A549 treated with AZD2906 at 1 μM for 4 hours (cell line): ENCODE measurements at places on chromosomes 4 and X. TPM values are rescaled to one million over a fixed set of nuclear protein-coding genes. Genes with fewer than 3 reads are reported as not detected.

Gene RHOXF2B
- not detected in 5 replicates for total RNA-seq

Gene BLTP1
- total RNA-seq, result 5.1 to 9.6 TPM (median 7.7 TPM) in 5 replicates

Gene RWDD4
- total RNA-seq, result 15.9 to 18.0 TPM (median 16.9 TPM) in 5 replicates

Gene TFDP3
- total RNA-seq, result not detected in 5 replicates

Gene DHRSX
- 41.0 to 49.6 TPM (median 45.3 TPM) in 5 replicates for total RNA-seq

Gene CYTL1
- not detected in 5 replicates for total RNA-seq

Gene HTATSF1
- 47.8 to 67.6 TPM (median 52.3 TPM) in 5 replicates for total RNA-seq

Gene CCDC110
- 0.06 TPM in 1 of 5 replicates, not detected in the others for total RNA-seq

Gene RPL36A
- total RNA-seq, result 2,465 to 3,104 TPM (median 2,471 TPM) in 5 replicates

Gene CNGA1
- 0.06 to 0.09 TPM in 2 of 5 replicates, not detected in the others for total RNA-seq

Gene CTAG2
- not detected in 5 replicates for total RNA-seq

Gene NLGN4X
- 0.02 to 0.03 TPM (median 0.03 TPM) in 3 of 5 replicates, not detected in the others for total RNA-seq

Gene MMRN1
- not detected in 5 replicates for total RNA-seq

Gene MAGEA9B
- 0.06 TPM in 1 of 5 replicates, not detected in the others for total RNA-seq

Gene AMMECR1
- 6.1 to 8.4 TPM (median 7.3 TPM) in 5 replicates for total RNA-seq

Gene TKTL2
- total RNA-seq, result not detected in 5 replicates

Gene HPGD
- total RNA-seq, result 76.8 to 98.7 TPM (median 83.9 TPM) in 5 replicates

Gene SORCS2
- total RNA-seq, result 3.3 to 4.9 TPM (median 4.7 TPM) in 5 replicates

Gene C4orf50
- total RNA-seq, result not detected in 5 replicates

Gene GIMD1
- not detected in 5 replicates for total RNA-seq

Gene DKK2
- not detected in 5 replicates for total RNA-seq

Gene NAP1L3
- 0.32 to 0.38 TPM (median 0.35 TPM) in 5 replicates for total RNA-seq

Gene CXCL6
- total RNA-seq, result 0.06 TPM in 1 of 5 replicates, not detected in the others

Gene TMEM31
- total RNA-seq, result not detected in 5 replicates

Gene SOWAHB
- 0.02 to 0.05 TPM (median 0.03 TPM) in 5 replicates for total RNA-seq

Gene MAGEC3
- not detected in 5 replicates for total RNA-seq

Gene UGT2B7
- total RNA-seq, result 0.22 to 0.31 TPM (median 0.27 TPM) in 5 replicates

Gene TSPAN6
- 35.0 to 45.4 TPM (median 36.2 TPM) in 5 replicates for total RNA-seq

Gene ZNF595
- 13.7 to 23.9 TPM (median 16.0 TPM) in 5 replicates for total RNA-seq

Gene VGLL1
- not detected in 5 replicates for total RNA-seq

Gene PAK3
- total RNA-seq, result 0.03 TPM in 1 of 5 replicates, not detected in the others

Gene MAMLD1
- total RNA-seq, result 6.2 to 7.1 TPM (median 6.4 TPM) in 5 replicates

Gene SH2D1A
- total RNA-seq, result not detected in 5 replicates

Gene NCAPG
- total RNA-seq, result 22.0 to 30.0 TPM (median 24.4 TPM) in 5 replicates

Gene EDA2R
- 10.3 to 11.9 TPM (median 11.5 TPM) in 5 replicates for total RNA-seq

Gene MEPE
- total RNA-seq, result not detected in 5 replicates

Gene GPRASP1
- 0.24 to 0.30 TPM (median 0.25 TPM) in 5 replicates for total RNA-seq

Gene GYPE
- not detected in 5 replicates for total RNA-seq

Gene RAB39B
- total RNA-seq, result 0.63 to 0.80 TPM (median 0.75 TPM) in 5 replicates

Gene CYSLTR1
- total RNA-seq, result not detected in 5 replicates

Gene PDE6B
- not detected in 5 replicates for total RNA-seq

Gene RS1
- not detected in 5 replicates for total RNA-seq

Gene EVC2
- total RNA-seq, result 1.7 to 1.9 TPM (median 1.8 TPM) in 5 replicates

Gene TMPRSS11B
- total RNA-seq, result not detected in 5 replicates

Gene TMA16
- total RNA-seq, result 18.1 to 33.4 TPM (median 20.8 TPM) in 5 replicates

Gene MAGEA2
- total RNA-seq, result 0.05 to 0.14 TPM (median 0.13 TPM) in 3 of 5 replicates, not detected in the others
